Karpas-422 (cell line): ENCODE measurements at places on chromosomes 12 and 14. TPM values are rescaled to one million over a fixed set of nuclear protein-coding genes. Genes with fewer than 3 reads are reported as not detected.

DNA sequence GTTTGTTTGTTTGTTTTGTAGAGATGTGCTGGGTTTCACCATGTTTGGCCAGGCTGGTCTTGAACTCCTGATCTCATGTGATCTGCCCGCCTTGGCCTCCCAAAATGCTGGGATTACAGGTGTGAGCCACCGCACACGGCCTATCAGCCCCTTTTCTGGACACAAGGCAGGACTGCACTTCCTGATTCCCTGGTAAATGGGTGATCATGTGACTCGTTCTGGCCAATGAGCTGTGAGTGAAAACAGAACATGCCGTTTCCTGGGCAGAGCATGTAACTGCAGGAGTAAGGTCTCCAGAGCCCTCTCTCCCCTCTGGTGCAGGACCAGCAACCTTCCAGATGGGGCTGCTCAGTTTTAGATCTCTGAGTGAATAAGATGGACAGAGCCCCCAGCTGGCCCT is 92.7 kb downstream of the ITPK1 start:
- no peaks in the 10 kb centered on the region for H3K4me1 ChIP-seq
- no peaks in the 10 kb centered on the region for H3K27me3 ChIP-seq
- no peak overlapping the region for H3K27ac ChIP-seq

GRCh38 chr14:93458234-93458633 is 27.5 kb downstream of the UNC79 start:
- H3K27me3 ChIP-seq: no peaks in the 10 kb centered on the region
- no peaks in the 10 kb centered on the region for H3K4me1 ChIP-seq
- no peaks in the 10 kb centered on the region for H3K36me3 ChIP-seq
- H3K27ac ChIP-seq: no peak overlapping the region
- DNase-seq: no peak

GRCh38 chr12:69620921-69621320 is 10.2 kb upstream of the LRRC10 start:
- H3K4me1 ChIP-seq: no peaks in the 10 kb centered on the region
- no peaks in the 10 kb centered on the region for H3K36me3 ChIP-seq
- DNase-seq: no peak
- no peak overlapping the region for H3K27ac ChIP-seq
- no peaks in the 10 kb centered on the region for H3K27me3 ChIP-seq
- no peak overlapping the region for H3K4me3 ChIP-seq

LRRC43 gene
- not detected in 2 replicates for total RNA-seq

TMTC1 gene
- total RNA-seq: not detected in 2 replicates
